ENCODE measurements at places on chromosomes 13 and 19.
A peak's percentile ranks its signal among the peaks of the same experiment; 100 is the strongest.

GRCh38 chr19:4896372-4896771 lies 6.3 kb downstream of the ARRDC5 start:
- peak; percentile 50 for DNase-seq

- DNase-seq: no peak
Observed at GRCh38 chr19:33157906-33158305, 26.0 kb downstream of the WDR88 start.

- no peak for DNase-seq
Observed at GRCh38 chr19:55452749-55453346, 8.6 kb downstream of the ISOC2 start.

- no peak for DNase-seq
Observed at GRCh38 chr13:33545492-33545891, 259.9 kb upstream of the STARD13 start.

DNA sequence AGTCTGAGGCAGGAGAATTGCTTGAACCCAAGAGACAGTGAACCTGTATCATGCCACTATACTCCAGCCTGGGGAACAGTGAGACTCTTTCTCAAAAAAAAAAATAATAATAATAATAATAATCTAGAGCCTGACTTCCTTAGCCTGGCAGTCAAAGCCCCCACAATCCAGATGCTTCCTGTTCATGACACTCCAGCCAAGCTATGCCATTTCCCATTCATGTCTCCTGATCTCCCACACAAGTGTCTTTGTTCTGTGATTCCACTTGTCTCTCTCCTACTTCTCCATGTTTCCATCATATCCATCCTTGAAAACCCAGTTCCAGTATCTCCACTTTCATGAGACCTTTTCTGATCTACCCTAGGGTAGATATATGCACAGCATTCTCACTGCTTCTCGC lies 150.7 kb downstream of the FOXO1 start:
- DNase-seq: no peak

- no peak for DNase-seq
Observed at GRCh38 chr19:57282011-57282643, 1.8 kb downstream of the ZNF460 start.

DNA sequence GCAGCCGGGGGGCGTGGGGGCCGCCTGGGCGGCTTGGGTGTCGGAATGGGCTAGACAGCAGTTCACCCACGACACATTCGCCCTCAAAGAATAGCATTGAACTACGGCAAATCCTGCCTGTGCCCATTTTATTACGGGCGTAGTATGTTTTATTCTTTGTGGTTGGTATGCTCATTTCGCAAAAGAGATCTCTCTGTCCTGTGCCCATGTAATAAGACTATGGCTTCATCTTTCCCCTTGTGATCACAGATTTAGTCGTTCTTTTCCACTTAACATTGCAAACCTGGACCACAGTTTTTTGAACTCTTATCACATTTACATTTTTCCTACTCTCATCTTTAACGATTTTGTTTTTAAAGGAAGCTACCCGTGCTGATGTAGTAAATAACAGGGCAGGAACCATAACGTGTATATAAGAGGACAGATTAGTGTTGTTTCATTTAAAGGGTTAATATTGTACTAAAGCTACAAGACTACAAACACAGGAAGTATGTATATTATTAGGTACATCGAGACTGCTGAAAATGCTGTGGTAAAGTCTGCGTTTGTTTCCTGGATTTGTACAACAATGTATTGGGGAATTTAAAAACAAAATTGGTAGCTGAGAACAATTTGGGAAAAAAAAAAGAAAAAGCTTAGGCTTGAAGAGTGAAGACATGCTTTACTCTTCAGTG lies 3.2 kb upstream of the MYCBP2 start:
- peak; percentile 4 for DNase-seq

DNA sequence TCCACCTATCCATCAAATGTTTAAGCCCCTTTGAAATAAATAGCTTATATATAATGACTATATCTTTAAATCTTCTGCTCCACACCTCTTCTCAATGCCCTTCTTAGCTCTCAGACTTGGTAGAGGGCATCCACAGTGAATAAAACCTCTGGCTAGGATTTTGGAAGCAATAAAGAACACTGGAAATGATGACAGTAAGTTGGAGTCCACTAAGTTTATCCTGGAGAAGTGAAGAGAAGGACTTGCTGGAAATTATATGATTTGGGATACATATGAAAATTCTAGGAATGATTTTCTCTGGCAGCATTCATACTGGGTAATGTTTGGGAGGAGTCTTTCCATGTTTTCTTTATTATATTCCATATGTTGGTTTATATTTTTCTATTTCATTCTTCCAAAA lies 133.5 kb upstream of the KL start:
- DNase-seq: no peak

DNA sequence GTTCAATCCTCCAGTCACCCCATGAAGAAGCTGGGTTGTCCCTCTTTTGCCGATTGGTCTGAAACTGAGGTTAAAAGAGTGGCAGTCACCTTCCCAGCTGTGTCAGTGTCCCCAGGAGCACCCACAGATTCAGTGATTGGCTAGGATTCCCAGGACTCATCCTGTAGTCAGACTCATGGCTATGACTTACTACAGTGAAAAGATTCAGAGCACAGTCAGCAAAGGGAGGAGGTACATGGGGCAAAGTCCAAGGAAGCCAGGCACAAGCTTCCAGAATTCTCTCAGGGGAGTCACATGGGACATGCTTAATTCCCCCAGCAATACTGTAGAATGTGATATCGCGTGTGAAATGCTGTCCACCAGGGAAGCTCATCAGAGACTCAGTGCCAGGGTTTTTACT lies 14.2 kb downstream of the ZNF473 start:
- no peak for DNase-seq

DNA sequence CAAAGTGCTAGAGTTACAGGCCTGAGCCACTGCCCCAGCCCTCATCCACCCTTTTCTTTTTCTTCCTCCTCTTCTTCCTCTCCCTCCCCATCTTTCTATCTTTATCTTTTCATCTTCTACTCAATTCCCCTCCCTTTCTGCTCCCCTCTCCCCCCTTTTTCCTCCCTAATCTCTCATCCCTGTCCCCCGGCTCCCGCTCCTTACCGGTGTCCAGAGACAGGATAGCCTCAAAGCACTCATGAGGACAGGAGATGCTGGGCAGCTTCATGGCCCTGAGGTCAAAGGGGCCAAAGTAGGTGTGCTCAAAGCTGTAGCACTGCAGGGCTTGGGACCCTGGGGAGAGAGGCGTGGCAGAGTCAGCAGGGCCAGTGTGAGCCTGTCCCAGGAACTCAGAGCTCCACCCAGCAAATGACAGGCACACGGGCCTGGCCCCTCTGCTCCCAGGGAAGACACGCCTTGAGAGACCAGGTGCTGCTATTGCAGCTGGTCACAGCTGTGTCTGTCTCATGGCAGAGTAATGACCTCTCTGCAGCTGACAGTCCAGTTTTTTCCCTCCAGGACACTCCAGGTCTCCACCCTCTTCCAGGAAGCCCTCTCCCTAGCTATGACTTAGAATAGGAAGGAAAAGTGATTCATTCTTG lies 2.6 kb downstream of the LYPD5 start:
- DNase-seq: no peak

GRCh38 chr19:29402563-29402962 lies 123.2 kb upstream of the VSTM2B start:
- no peak for DNase-seq

DNA sequence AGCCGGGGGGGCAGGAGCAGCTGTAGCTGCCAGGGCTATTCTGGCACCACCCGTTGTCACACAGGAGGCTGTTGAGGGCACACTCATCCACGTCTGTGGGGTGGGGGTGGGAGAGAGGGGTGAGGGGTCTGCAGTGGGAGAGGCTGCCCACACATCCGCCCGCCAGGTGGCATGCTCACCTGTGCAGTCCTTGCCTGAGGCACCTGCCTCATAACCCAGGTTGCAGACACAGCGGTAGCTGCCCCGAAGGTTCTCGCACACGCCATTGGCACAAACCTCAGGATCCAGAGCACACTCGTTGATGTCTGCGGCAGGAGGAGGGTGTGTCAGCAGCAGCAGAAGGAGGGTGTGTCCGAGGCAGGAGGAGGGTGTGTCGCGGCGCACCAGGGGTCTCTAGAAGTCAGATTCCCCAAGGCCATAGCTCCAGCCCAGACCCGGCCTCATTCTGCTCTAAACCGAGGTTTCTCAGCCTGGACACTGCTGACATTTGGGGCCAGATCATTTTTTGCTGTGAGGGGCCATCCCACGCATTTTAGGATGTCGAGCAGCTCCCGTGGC lies 20.3 kb downstream of the FBN3 start:
- no peak for DNase-seq

DNA sequence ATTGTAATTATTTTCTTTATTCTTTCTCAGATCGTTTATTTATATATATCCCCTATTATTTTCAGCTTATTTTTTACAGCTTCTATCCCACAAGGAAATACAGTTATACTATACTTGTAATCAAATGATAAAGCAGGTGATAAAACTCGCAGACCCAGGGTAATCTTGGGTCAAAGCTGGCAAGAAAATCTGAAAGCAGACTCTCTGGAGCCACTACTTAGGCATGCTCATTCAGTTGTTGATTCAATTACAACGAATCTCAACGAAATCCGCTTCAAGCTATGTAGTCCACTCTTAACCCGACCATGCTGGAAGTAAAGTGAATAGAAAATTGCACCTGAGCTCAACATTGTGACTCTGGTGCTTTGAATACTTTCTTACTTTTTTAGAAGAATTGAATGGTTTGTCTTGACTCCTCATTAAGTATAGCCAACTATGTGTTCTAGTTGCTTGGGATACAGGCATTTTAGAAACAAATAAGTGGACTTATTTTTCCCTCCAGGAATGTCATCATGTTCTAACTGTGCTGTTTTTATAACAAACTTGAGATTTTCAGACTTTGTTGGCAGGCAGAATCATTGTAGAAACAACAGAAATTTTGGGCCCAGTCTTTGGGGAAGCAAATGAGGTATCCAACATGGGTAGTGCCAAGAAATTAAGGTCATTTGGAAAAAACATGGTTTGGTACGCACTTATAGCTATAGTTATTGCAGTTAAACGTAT lies 21.4 kb downstream of the ESD start:
- DNase-seq: no peak

DNA sequence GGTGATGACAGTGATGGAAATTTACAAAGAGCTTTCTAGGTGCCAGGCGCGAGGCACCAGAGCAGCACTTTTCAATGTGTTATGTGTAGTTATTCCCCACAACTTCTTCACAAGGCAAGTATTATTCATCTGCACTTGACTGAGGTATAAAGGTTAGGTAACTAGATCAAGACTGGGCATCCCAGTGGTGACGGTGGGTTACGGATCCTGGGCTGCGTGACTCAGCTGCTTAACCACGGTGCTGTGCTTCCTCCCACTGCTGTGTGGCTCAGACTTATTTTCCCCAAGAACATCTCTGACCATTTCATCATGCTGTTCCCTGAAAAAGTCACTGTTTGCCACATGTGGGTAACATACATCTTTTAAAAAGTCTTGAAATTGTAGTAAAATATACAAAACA lies 19.3 kb downstream of the EDDM13 start:
- DNase-seq: no peak

DNA sequence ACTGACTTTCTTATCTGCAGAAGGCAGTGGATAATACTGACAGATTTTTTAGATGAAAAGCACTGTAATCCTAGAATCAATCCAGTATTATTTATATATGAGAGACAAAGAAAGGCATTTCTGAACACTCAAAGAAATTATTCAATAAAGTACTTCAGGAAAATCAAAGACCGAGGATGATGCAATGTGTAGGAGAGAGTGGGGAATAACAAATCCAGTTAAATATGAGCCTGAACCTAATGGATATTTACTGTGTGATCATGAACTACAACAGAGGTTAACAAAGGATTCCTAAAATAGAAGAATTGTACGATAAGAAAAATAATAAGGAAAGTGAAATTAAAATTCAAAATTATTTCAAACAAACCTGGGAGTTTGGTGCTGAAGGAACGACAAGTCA lies 69.3 kb downstream of the ANKRD10 start:
- DNase-seq: no peak

DNA sequence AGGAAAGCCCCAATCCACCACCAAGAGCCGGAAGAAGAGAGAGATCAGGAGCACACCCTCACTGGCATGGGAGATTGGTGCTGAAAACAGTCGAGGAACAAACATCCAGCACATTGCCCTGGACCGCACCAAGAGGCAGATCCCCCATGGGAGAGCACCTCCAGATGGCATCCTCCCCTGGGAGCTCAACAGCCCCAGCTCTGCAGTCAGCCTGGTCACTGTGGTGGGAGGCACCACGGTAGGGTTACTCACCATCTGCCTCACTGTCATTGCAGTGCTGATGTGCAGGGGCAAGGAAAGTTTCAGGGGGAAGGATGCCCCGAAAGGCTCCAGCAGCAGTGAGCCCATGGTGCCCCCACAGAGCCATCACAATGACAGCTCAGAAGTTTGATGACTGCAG lies 110.2 kb downstream of the STOML3 start:
- no peak for DNase-seq

GRCh38 chr19:16603090-16603489 lies 24.9 kb downstream of the MED26 start:
- no peak for DNase-seq

GRCh38 chr19:50331221-50331993 lies 2.2 kb upstream of the KCNC3 start:
- DNase-seq: no peak

- no peak for DNase-seq
Observed at GRCh38 chr13:50594276-50595051, 249.0 kb downstream of the DLEU7 start.

DNA sequence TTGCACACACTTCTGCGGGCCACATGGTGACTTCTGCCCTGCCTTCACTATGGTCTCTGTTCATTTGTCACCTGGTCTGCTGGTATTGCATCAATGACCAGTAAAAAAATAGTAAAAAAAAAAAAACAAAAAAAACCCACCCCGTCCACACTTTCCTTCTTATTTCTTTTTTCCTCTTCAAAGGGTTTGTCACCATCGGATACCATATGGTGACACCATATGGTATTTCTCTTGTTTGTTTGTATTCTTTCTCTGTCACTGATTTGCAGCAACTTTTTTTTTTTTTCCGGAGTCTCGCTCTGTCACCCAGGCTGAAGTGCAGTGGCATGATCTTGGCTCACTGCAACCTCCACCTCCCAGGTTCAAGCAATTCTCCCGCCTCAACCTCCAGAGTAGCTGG lies 26.2 kb upstream of the OR7C2 start:
- DNase-seq: no peak

Data from ACHN (cell line).